Stimulated activated memory B cell treated with anti-CD40 and anti-IgM and Interleukin-4, amounts not matched to agents 10 μg/mL and 1 μg/mL and 100 μg/mL, for 72 hours (primary cell): ENCODE measurements at places on chromosomes 6 and 20.

- no peak for ATAC-seq
Observed at GRCh38 chr20:2473516-2473915, 2.9 kb upstream of the SNRPB start.

DNA sequence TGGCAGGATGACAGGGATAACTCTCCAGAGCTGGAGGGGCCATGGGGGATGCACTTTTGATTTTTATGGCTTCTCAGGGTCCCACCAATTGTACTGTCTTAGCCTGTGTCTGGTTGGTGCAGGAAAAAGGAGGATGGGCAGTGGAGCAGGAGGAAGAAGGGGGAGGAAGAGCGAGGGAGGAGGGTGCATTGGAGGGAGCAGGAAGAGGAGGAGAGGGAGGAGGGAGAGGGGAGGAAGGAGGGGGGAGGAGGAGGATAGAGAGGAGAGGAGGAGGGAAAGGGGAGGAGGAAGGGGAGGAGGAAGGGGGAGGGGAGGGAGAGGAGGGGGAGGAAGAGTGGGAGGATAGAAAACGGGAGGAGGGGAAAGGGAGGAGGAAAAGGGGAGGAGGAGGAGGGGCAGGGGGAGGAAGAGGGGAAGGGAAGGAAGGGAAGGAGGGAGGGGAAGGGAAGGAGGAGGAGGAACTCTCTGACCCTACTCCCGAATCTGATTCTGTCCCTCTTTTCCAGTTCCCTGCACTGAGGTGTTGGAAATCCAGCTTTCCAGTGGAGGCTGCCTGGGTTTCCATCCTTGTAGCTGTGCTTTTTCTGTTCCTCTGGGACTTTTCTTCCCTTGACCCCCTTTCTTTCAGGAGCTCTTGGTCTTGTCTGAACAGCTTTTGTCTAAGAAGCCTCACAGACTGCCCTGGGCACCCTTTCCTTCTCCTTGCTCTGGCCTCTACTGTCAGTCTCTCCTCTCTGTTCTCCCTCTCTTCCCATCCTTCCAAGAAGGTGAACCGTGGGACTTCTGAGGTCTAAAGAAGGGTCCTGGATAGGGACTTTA lies 149.4 kb downstream of the DHX35 start:
- ATAC-seq = no peak

GRCh38 chr6:52909531-52909930 lies at the start of gene GSTA3:
Gene GSTA3, minus strand, starts transcription at chr6:52909698. Its CDS starts 3,864 bp downstream, at chr6:52905834.
- ATAC-seq = no peak

- ATAC-seq = no peak
Observed at GRCh38 chr20:41512624-41513023, 105.6 kb downstream of the CHD6 start.

DNA sequence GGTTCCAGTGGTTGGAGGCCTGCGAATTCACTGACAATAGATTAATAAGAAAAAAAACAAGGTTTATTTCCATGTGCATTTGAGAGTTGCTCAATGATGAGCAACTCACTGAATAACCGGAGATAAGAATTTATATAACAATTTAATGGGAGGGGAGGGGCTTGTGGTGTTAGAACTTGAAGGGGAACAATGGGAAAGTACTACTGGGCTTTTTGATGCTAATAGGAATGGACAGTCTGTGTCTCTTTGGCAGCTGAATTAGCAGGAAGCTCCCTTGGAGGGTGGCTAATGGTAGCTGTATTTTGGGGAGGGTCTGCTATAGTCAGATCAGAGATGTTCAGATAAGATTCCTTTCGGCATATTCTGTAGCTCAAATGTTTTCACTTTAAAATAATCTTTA lies 62.4 kb upstream of the GMDS start:
- ATAC-seq = no peak

GRCh38 chr20:58682656-58683531 lies 9.7 kb upstream of the NPEPL1 start:
- no peak for ATAC-seq

GRCh38 chr6:149336609-149336928 lies 19.1 kb downstream of the TAB2 start:
- no peak for ATAC-seq

DNA sequence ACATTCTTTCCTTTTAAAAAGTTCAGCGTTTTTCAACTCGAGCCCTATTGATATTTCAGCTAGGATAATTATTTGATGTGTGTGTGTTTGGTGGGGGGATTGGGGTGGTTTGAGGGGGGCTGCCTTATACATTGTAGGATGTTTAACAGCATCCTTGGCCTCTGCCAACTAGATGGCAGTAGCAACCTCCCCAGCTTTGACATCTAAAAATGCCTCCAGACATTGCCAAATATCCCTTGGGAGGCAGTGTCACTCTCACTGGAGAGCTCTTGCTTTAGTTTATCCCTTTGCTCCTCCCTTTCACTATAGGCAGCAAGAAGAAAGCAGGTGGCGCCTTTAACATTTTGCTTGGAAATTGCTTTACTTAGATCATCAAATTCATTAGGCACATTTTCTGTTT lies 14.6 kb upstream of the TP53TG5 start:
- ATAC-seq = no peak

DNA sequence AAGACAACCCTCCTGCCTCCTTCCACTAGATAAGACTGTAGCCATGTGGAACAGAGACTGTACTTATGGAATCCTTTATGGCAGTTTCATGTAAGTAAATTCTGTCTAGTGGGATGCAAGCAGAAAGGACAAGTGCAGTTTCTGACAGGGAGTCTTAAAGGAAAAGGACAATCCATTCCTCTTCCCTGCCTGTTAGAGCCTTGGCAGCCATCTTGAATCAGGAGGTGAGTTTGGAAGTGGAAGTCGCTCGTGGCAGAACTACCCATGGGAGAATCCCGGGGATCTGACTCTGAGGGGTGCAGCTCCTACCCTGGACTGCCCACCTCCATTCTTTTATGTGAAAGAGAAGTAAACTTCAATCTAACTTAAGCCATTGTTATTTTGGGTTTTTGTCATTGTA lies 61.4 kb upstream of the AKAP12 start:
- no peak for ATAC-seq

DNA sequence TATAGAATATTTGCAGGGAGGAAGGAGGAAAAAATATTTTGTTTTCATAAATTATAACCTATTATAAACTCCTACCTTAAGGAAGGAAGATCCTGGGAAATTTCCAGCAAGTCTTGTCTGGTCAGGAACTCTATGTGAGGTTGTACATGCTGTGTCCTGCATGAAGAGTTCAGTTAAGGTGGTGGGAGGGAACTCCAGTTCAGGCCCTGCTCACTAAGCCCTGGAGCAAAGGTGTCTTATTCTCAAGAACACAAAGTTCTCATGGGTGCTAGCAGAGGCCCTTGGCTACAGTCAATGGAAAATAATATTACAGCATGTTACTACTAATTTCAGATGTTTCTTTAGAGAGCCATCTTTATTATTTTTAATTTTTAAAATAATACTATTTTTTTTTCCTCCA lies 3.8 kb upstream of the OGFRL1 start:
- ATAC-seq = no peak

DNA sequence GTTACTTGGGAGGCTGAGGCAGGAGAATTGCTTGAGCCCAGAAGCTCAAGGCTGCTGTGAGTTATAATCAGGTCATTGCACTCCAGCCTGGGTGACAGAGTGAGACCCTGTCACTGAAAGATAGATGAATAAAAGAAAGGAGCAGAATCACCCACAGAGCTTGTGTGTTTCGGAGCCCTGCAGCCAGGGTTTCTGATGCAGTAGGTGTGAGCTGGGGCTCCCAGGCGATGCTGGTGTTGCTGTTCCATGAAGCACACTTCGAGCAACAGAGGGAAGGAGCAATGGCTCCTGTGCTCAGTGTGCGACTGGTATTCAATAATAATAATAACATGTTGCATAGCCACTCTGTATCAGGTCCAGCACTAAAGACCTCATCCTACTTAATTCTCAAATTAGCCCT lies 197.5 kb upstream of the CST7 start:
- ATAC-seq = no peak

GRCh38 chr6:35052694-35053565 lies 88.2 kb downstream of the TCP11 start:
- ATAC-seq = no peak

DNA sequence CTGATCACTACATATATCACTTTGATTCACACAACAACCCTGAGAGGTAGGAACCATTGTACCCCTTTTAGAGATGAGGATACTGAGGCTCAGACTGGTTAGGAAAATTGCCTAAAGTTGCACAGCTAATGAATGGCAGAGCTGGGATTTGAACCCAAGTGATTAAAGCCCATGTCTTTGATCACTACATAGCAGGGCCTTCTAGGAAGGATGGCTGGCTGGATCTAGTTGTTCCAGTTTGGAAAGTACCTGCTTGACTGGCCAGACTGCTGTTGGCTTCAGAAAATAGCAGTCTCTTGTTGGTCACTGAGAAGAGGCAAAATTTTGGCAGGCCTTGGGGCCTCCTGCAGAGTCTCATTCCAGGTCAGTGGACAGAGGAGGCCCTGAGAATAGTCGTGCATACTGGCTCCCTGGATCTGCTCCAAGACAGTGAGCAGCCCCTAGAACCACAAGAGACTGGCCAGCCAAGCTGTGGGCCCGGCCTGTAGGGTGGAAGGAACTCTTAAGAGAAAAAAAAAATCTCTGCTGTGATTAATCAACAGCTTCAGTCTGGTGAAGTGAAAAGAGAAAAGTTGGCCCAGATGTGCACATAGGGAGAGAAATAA lies 17.5 kb downstream of the PPARD start:
- no peak for ATAC-seq

DNA sequence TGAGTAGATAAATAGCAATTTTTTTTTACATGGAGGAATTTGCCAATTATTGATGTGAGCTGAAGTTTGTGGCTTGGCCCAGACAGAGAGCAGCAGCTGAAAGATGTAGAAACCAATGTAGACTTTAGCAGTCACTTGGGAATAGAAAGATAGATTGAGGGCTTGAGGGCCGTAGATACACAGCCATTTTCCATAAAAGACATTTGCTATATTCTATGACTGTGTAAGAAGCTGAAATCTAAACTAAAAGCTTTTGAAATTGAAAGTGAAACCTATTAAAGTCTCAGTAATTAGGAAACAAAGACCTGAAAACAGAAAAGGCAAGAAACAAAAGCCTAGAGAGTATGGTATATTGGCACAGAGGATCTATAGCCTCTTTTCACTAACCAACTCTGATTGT lies 332.7 kb downstream of the CENPW start:
- no peak for ATAC-seq

GRCh38 chr20:47444584-47444983 lies 57.1 kb upstream of the NCOA3 start:
- no peak for ATAC-seq

- ATAC-seq = no peak
Observed at GRCh38 chr6:56814308-56814707, 140.6 kb upstream of the BEND6 start.

- ATAC-seq = no peak
Observed at GRCh38 chr6:69337311-69337710, 459.5 kb downstream of the LMBRD1 start.

GRCh38 chr6:113464536-113464935 lies 392.6 kb upstream of the MARCKS start:
- ATAC-seq = no peak

GRCh38 chr20:59459586-59459985 lies 144.8 kb upstream of the PHACTR3 start:
- ATAC-seq = no peak

DNA sequence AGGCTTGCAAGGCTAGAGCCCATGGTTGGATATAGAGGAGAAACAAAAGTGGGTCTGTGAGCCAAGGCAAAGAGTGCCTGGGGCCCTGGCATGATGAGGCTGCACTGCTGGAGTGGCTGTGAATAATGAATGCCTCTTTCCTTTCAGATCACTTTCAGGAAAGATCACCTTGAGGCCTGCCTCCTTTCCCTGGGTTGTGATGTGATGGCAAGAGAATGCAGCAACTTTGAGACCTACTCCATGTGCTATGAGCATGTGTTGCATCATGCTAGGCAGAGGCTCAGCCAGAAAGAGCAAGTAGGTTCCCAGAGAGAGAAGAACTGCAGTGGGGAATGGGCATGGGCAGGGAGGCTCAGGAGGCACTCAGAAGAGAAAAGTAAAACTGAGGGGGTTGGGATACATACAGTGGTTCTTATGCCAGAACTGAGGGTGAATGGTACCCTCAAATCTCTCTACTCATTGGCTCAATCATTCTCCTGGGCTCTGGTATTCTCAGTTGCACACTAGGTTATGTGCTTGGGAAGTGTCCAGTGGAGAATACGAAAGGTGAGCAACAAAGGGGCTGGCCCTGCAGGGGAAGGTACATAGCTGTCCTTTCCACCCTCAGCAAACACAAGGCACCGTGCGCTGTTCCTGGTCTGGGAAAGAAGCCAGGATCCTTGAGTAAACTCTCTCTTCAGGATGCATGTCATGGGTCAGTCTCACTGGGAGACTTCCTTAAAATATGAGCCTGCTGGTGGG lies 45.9 kb downstream of the CD164 start:
- no peak for ATAC-seq
